ENCODE measurements at places on chromosomes 12 and 14.
A peak's percentile ranks its signal among the peaks of the same experiment; 100 is the strongest.

DNA sequence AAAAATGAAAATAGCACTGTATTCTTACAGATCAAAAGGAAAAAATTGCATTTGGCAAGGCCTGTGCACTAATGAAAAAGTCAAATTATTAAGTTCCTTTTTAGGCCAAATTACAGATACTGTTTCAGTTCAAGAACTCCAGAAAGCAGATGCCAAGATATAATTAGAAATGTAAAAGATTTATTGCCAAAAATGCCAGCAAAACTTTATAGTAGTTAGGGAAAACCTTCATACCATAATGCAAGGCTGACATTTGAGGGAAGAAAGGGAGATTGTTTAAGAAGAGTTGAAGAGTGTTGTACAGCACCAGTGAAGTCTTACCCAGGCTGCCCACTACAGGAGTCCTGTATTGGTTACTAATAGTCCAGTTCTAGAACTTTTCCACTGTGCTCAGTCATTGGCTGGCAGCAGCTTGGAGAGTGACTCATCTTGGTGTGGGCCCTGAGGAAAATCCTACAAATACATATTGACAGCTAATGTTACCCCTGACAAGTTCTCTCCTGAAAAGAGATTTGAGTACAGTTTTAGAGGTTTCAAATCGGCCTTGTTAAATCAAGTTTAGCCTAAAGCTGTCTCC, 600.4 kb downstream of the C12orf50 start:
- no peak for DNase-seq

DNA sequence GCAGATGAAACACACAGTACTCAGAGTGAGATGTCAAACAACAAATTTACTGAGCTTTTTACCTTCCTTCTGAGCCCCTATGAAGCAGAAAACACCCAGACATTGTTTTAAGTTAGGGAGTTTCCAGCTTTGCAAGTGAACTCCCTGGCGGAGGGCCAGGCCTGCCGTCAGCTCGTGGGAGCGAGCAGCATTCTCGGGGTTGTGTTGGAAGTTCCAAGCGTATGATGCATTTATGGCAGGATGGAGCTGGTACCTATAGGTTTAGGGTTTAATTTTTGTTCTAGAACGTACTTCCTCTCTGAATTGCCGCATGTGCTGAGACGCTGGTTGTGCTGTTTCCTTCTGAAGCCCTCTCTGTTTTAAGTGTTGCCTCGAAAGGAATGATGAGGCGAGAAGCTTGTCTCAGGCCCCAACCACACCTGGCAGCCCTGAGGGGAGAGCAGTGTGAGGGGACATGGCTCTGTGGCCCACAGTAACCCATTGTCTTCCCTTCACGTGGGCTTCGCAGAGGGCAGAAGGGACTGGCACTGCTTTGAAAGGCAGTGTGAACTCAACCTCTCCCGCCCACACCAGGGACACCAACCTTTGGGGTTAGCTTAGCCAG, 76.6 kb downstream of the SSPN start:
- DNase-seq: peak; percentile 37

DNA sequence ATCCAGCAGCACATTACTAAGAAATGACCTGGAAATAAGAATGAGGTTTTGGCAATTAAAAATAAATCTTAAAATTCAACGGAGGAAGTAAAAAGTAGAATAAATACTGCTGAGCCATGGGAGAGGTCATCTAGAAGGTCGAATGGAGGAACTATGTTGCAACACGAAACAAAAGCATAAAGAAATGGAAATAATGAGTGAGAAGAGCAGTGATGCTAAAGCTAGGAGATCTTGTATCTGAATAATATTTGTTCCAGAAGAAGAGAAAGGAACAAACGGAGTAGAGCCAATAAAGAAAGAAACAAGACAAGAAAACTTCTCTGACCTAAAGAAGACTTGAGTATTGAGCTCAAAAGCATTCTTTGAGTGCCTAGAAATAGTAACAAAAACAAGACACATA, 6.6 kb upstream of the KRT7 start:
- DNase-seq: no peak

GRCh38 chr12:47231456-47231855, 151.7 kb upstream of the AMIGO2 start:
- no peak for DNase-seq

DNA sequence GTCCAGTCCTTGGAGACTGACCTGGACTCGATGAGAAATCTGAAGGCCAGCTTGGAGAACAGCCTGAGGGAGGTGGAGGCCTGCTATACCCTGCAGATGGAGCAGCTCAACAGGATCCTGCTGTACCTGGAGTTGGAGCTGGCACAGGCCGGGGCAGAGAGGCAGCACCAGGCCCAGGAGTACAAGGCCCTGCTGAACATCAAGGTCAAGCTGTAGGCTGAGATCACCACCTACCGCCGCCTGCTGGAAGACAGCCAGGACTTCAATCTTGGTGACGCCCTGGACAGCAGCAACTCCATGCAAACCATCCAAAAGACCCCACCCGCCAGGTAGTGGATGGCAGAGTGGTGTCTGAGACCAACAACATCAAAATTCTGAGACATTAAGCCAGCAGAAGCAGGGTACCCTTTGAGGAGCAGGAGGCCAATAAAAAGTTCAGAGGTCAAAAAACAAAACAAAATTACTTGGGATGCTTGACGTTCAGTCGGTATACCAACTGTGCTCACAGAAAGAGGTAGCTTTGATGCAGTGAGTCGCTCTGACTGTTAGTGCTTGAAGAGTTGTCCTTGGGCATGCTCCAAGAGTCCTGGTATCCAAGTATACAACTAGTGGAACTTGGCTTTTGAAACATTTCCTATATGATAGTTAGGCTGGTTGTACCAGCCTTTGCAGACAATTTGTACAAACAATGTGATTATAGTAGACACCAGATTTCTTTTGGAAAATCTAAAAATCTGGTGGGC, 4.8 kb downstream of the MED6 start:
- no peak for DNase-seq

GRCh38 chr12:26524862-26525465, 308.0 kb downstream of the ITPR2 start:
- DNase-seq: no peak

DNA sequence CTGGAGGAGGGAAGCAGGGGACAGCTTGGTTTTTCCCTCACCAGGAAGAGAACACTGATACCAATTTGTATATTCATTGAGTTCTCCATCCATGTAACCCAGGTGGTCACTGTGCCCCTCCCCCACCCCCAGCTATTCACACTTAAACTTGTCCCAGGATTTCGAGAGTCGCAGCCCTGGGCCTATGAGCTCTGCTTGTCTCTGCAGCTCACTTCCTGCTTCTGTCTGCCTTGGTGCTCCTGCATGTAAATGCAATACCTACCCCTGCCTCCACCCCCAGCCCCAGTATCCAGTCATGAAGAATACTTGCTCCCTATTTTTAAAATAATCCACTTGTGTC, 452.2 kb downstream of the BCL11B start:
- DNase-seq: no peak

DNA sequence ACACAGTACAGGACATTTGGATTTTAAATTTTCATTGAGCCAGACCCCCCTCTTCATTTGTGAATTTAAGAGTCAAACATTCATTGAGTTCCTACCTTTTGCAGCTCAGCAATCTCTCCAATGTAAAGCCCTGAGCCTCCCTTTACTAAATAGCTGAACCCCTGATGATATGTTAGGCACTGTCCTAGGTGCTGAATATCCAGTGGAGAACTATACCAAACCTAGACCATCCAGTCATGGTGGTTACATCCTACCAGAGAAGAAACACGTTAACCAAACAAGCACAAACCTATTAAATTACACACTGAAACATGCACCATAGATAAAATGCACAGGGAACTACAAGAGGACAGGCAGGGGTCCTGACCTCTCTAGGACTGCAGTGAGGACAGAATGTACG, 1585.3 kb upstream of the TMEM132C start:
- no peak for DNase-seq

- no peak for DNase-seq
Measured at GRCh38 chr14:53630336-53630735, 326.3 kb downstream of the BMP4 start.

GRCh38 chr12:26572137-26572536, 260.9 kb downstream of the ITPR2 start:
- no peak for DNase-seq

DNA sequence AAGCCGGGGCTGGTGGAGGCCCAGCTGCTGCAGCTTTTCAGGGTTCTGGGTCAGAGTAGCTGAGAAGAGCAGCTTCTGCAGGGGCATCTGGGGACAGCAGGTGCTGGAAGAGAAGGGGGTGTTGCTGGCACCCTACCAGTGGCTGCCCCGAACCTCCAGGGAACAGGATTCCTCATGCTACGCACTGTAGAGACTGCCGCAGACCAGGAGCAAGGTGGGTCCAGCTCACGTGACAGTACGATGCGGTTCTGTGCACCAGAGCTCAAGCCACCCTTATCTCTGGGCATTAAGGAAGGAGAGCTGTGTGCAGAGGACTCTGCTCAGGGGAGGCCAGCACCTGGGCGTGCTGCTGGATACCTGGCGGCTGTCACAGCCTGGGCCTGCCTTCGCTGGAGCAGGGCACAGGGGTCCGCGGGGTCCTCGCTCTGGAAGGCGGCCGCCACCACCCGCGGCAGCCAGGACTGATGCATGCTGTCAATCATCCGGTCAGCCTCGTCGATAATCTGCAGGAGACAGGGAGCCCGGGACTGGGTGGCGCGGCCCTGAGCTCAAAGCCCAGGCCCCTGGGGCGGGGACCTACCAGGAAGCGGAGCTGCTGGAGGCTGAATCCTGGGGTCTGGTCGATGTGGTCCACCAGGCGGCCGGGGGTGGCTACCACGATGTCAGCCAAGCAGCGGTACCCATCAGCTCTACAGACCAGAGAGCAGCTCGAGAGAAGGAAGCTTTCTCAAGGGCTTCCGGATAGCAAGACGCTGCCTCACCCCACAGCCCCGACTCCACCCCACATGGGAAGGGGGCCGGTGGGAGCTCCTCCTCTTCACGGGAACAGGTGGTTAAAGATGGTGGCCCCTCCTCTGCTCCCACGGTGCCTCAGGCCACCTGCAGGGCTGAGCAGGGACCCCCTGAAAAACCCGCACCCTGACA, 2.9 kb downstream of the DDX51 start:
- DNase-seq: no peak

DNA sequence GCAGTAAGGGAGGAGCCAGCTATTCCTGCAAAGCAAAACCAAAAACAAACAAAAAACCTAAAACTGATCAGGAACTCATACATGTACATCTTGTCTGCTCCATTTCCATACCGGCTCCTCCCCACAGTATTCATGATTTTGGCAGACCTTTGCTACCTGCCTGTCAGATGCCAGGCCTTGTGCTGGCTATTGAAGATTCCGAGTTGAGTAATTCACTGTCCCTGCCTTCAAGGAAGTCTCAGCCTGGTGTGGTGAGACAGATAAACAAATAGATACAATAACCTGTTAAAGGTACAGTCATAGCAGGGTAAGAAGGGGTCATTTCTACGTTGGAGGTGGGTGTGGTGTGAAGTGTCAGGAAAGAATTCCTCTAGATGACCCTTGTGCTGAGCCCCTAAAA, 42.7 kb downstream of the SUSD6 start:
- DNase-seq: no peak

DNA sequence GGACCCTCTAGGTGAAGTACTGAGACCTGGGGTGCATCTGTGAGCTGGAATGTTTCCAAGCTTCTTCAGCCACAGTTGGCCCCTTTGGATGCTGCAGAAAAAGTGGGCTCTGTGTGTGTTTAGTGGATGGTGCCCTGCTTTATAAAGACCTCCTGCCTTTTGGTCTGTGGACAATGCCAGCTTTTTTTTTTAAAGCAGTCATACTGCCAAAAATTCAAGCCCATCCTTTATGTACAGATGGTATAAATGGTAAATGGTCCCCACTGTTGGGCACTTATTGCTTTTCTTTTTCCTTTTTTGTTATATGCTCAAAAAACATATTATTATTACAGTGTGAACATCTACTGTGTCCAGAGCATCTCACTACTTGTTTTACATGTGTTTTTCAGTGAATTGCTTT, 81.1 kb downstream of the SMOC1 start:
- no peak for DNase-seq

DNA sequence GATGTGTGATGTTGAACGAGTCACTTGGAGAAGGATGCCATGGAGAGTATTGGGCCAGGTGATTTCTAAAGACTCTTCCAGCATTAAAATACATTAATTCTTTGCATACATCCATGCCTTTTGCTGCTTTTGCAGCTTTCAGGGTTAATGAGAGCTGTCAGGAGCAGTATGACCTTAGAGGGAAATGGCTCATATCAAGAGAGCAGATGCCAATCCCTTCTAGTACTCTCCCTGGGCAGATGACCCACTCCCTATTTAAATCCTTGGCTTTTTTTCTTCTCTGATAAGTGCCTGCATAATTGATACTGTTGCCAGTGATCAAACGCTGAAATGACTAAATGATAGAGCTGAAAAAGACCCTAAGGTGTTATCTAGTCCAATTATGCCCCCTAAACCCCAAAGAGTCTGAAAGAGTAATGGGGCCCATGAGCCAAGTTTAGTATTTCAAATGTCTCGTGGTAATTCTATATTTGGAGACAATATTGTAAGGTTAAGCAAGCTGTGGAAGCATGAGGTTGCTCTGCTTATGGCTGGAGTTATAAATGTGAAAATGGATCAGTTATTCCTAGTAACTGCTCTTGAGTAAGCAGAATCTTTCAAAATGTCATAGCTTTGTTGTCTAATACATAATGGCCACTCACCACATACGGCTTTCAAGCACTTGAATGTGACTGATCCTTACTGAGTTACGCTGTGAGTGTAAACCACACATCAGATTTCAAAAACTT, 137.3 kb downstream of the ETV6 start:
- no peak for DNase-seq

DNA sequence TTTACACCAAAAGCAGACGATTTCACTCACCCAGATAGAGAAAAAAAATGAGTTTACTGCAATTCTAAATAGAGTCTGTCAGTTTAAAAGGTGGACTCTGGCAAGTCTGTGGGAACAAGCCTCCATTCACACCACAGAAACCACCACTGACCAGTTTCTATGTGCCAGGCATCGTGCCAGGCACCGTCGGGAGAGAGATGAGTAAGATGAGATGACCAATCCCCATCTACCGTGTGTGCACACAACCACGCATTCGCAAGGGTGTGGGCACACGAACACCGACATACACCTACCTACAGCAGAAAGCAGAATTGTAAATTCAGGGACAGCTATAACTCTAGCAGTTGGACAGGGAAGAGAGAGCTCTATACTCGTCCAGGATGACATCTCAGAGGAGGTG, 58.3 kb downstream of the PRIMA1 start:
- peak; percentile 48 for DNase-seq

- DNase-seq: no peak
Measured at GRCh38 chr12:130320536-130320935, 17.2 kb upstream of the PIWIL1 start.

DNA sequence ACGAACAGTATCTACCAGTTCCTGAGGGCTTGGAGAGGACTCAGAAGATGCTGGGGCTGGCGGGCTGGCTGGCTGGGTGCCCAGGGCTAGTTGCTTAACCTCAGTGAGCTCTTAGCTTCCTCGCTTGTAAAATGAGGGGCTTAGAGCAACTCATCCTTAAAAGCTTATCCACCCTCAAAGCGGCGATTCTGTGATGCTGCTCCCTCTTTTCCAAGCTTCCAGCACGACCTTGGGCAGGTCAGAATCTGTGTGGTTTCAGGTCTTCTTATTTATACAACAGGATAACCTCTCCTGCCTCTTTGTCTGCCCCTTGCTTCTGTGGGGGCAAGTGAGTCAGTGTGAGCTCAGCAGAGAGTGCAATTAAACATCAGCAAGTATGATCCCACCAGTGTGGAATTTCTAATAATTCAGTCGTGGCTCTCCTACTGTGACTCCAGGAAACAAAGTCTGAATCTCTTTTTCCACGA, 281.8 kb downstream of the KSR2 start:
- no peak for DNase-seq

GRCh38 chr12:57609101-57609780, 2.0 kb upstream of the ARHGEF25 start:
- no peak for DNase-seq

GRCh38 chr14:45057349-45057748, 26.6 kb upstream of the PRPF39 start:
- no peak for DNase-seq
